ENCODE measurements at places on chromosomes 12 and 14. TPM values are rescaled to one million over a fixed set of nuclear protein-coding genes. Genes with fewer than 3 reads are reported as not detected.

Gene PFKM
- 45.9 TPM for polyA plus RNA-seq

Gene DLGAP5
- polyA plus RNA-seq: 18.3 TPM

Gene OR6C4
- polyA plus RNA-seq: not detected

Gene SMIM41
- polyA plus RNA-seq: 0.05 TPM

Gene CFAP73
- polyA plus RNA-seq: not detected

Gene PPP1R1A
- not detected for polyA plus RNA-seq

Gene BRMS1L
- 6.4 TPM for polyA plus RNA-seq

Gene NPFF
- not detected for polyA plus RNA-seq

Gene MANSC4
- polyA plus RNA-seq: not detected

Gene COX8C
- not detected for polyA plus RNA-seq

Gene WASHC4
- 36.4 TPM for polyA plus RNA-seq

- no peak for DNase-seq
Measured at GRCh38 chr12:98908866-98909265, 263.8 kb downstream of the APAF1 start.

- no peak for DNase-seq
Measured at GRCh38 chr14:98897605-98898309, 374.2 kb downstream of the BCL11B start.

DNA sequence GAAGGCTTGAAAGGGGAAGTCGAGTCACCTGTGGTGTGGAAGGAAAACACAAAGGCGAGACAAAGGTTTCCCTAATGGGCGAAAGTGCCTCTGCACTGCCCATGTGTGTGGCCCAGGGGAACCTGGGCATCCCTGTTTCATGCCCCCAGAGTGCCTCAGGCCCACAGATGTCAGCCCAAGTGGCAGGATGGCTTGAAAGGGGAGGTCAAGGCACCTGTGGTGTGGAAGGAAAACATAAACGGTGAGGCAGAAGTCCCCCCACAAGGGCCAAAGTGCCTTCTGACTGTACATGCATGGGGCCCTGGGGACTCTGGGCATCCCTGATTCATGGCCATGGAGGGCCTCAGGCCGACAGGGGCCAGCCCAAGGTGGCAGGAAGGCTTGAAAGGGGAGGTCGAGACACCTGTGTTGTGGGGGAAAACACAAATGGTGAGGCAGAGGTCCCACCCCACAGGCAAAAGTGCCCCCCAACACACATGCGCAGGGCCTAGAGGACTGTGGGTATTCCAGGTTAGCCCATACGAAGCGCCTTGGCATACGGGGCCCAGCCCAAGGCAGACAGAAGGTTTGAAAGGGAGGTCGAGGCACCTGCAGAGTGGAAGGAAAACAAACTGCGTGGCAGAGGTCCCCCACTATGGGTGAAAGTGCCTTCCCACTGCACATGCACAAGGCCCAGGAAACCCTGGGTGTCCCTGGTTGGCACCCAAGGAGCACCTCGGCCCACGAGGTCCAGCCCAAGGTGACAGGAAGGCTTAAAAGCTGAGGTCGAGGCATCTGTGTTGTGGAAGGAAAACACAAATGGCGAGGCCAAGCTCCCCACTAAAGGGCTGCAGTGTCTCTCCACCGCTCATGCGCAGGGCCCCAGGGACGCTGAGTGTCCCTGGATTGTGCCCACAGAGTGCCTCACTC is 382.3 kb downstream of the ALG10 start:
- DNase-seq: no peak

DNA sequence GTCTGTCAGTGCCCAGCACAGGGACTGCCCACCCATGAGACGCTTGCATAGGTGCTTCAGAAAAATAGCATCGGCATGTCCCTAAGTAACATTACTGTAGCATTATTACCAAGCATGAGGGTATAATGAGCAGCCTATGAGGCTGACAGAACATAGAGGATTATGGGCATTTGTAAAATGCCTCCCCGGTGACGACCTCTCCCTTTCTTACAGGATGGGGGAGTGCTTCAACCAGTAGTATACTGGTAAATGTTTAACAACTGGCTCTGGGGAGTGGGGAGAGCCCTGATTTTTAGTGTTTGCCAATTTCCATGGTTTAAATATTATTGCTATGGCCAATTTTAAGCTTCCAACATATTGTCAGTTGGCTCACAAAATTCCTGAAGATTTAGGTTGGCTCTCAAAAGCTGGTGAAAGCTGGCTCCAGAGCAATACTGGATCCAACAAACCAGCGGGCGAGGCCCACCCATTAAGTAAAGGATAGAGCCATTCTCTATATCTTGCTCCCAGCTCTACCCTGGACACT is 104.5 kb downstream of the ETNK1 start:
- DNase-seq: no peak

GRCh38 chr14:41872931-41873685 is 266.4 kb downstream of the LRFN5 start:
- DNase-seq: no peak

DNA sequence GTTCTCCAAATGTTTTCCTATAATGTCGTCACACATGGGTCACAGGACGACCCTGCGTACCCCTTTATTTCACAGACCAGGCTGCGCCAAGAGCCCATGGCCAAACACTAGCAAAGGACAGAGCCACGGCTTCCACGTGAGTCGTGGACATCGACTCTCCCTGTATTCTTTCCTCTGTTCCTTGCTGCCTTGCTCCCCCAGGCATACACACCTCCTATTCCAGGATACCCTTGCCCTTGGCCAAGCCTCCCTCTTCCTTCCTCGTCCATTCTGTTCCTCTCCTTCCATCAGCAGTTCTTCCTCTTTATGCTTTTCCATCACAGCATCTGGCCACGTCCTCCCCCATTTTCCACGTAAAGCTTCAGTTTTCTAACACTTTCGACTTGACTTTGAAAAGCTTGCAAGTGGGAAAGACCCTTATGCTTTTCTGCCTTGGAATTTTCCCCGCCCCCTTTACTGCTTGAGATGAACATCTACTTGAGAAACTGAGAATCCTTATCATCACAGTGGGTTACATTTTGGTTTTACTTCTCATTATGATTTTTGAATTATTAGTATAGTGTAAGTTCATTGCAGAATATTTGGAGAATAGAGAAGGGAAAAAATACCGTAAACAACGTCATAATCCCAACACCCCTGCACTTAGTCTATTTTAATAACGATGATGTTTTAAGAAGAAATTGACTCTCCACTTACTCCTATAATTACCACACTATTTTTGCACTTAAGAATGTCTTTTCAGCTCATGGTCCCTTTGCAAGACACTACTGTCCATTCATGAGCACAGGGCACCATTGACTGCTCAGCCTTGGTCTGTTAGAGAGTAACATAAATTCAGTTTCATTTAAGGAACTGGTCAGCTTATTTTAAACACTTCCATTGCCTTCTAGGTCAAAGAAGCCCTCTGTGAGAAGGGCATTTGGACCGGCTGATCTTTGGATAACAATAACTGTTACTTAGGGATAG is 15.8 kb upstream of the NINJ2 start:
- DNase-seq: no peak

DNA sequence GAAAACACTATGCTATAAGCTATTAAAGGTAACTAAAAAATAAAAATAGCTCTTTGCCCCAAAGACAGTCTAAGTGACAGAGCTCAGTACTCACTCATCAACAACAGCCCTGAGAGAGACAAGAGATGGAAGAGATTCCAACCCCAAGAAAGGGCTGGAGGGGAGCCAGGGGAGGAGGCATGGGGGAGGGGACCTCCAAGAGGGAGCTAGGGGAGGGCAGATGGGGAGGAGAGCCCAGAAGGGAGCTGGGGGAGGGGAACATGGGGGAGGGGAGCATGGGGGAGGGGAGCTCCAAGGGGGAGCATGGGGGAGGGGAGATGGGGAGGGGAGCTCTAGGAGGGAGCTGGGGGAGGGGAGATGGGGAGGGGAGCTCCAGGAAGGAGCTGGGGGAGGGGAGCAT is 7.7 kb downstream of the SSH1 start:
- DNase-seq: no peak

DNA sequence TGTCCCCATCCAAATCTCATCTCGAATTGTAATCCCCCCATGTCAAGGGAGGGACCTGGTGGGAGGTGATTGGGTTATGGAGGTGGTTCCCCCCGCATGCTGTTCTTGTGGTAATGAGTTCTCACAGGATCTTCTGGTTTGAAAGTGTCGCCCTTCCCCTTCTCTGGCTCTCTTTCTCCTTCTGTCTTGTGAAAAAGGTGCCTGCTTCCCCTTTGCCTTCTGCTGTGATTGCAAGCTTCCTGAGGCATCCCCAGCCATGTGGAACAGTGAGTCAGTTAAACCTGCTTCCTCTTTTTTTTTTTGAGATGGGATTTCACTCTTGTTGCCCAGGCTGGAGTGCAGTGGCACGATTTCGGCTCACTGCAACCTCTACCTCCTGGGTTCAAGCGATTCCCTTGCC is 104.0 kb downstream of the CCDC91 start:
- no peak for DNase-seq

- no peak for DNase-seq
Measured at GRCh38 chr12:112782943-112783342, 8.6 kb upstream of the RPH3A start.

DNA sequence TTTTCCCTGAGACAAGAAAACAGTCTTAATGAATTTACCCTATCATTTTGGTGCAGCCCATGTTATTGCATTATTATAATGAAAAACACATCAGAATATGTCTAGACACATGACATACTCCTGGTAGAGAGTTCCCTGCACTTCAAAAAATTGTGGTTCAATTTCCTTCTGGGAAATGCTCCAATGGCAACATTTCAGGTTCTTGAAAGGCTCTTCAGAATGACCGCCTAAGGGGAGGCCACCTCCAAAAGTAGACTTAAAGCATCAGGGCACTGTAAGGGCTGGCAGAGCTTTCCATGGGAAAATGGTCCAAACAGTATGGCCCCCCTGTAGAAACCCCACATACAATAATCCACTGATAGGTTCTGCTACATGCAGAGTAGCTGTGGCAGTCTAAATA is 110.7 kb downstream of the SLC25A21 start:
- no peak for DNase-seq

DNA sequence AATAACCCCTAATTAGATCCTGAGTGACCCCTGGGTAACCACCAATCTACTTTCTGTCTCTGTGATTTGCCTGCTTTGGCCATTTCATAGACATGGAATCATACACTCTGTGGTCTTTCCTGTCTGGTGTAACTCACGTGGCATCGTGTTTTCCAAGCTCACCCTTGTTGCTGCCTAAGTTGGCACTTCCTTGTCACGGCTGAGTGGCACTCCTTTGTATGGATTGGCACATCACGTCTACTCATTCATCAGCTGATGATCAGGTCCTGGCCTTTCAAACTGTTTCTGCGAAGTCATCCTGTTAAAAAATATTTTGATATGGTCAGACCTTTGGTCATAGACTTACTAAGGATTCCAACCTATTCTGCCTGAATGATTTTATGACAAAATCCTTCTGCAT is 87.7 kb downstream of the GLT1D1 start:
- DNase-seq: no peak

- DNase-seq: no peak
Measured at GRCh38 chr12:67989184-67989920, at the start of gene IFNG-AS1. IFNG-AS1 (plus strand) TSS chr12:67989447.

DNA sequence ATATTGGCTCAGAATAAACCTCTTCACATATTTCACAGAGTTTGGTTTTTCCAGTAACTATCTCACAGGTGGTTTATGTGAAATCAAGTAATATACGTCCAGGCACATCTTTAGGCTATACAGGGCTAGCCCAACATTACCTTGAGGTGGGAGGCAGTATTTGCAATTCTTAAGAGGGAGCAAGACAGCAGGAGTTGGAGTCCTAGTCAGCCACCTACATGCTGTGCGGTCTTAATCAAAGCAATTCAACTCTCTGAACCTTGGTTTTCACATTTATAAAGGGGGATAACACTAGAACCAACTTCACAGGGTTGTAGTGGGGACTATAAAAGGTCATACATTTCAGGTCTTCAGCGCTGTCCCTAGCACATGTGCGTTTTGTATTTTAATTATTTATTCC is 73.5 kb upstream of the FICD start:
- no peak for DNase-seq

DNA sequence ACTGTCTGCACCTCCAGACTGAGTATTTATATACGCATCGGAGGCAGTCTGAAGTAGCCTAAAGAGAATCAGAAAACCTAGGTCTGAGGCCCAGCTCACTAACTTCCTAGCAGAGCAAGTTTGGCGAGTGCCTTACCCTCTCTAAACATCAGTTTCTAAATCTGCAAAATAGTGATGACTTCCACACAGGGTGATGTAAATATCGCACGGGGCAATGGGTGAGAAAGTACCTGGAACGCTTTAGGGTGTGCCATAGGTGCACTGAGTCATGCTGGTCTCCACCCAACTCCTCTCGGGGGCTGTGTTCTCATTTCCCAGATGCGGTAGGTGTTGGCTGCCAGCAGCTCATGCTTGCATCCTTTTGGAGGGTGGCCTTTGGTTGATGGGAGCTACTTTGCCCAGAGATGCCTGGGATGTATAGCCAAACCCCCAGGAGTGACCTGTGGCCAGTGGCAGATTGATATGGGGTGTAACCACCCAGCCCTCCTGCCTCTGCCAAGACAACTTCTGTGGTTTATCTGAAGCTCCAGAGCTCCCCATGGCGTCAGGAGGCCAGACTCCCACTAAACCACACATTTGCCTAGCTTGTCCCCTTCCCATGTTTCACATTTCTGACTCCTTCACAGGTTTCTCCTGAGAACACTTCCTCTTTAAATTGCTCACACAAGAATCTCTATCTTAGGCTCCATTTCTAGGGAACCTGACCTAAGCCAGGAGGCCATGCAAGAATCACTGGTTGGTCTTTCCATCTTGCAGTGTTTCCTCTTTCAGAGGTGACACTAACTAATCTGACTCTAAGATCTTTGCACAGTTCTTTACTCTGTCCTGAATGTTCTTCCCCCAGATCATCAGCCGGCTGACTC is 62.0 kb upstream of the TUNAR start:
- no peak for DNase-seq

GRCh38 chr12:99450036-99450630 is 197.4 kb upstream of the GARIN6 start:
- no peak for DNase-seq
